ENCODE measurements at places on chromosomes 5 and 9.
A peak's percentile ranks its signal among the peaks of the same experiment; 100 is the strongest.

DNA sequence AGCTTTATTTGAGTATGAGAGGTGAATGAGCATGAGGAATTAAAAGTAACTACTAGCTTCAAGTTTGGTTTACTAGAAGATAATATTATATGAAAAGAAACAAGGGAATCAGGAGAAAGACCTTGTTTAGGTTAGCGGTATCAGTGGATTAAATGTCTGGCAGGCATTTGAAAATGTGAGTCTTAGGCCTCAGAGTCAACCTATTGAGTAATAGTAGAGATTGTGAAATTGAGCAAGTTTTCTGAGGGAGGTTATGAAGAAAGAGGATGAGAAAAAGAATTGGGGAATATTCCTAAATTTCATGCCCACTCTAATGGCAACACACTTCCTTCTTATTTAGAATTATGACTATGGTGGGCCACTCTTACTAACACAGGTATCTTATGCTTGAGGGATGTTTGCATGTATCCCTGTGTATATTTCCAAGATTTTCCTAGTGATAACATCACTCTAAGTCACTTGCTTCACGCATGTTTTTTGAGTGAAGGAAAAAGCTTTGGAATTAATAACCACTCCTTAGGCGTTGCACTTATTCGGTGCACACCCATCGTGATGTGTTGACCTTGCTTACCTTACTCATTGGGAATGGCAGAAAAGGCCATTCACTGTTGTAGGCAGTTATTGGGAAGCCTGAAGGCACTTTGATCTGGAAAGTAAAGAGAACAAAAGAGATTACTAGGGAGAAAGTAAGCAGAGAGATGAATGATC, 8.2 kb upstream of the ELL2 start:
- DNase-seq: no peak

GRCh38 chr5:154368041-154368800, 77.6 kb upstream of the SAP30L start:
- no peak for DNase-seq

DNA sequence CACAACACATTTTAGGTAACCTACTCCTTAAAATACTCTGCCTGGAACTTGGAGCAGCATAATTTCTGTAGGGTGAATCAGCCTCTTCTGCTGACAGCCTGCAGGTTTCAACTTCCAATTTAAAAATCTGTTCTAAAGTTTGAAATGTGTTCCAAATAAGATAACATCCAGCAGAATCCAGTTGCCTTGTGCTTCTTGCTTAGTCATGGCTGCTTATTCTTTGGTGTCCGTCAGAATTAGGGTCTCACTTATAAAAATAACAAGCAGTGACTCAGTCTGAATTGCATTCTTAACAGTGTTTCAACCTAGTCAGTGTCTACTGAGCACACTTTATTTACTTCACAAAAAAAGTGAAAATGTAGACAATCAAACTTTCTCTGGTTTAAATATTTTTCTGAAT, 3.7 kb downstream of the CDH6 start:
- no peak for DNase-seq

GRCh38 chr9:126611592-126612325, 2.0 kb upstream of the LMX1B start:
- DNase-seq: peak; percentile 90

DNA sequence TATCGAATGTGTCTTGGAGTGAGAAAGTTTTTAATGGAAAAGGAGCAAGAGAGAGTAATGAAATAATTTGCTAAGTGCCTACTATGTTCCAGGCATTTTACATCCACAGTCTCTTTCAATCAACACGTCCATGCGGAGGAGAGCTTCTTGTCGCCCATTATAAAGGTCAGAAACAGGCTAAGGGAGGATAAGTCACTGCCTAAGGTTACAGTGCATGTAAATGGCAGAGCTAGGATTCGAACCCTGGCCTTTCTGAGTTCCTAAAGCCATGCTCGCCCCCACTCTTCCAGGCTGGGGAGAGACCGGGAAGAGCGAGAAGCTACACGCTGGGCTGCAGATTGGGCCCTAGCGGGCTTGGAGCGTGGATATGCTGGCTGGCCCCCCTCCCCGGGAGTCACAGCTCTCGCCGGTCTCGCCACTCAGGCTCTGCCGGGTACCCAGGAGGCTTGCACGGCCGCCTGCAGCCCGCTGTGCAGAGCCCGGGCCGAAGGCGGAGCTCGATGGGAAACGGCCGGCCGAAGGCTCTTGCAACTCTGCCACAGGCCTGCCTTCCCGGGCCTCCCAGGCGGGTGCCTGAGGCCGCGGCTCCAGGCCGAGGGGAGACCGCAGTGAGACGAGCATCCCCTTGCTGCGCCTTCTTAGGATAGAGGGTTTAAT, 775 bp upstream of the LHX2 start:
- DNase-seq: no peak

- peak; percentile 89 for DNase-seq
These were observed 7.0 kb downstream of the ASS1 start for GRCh38 chr9:130451509-130452388.

- no peak for DNase-seq
These were observed 8.5 kb downstream of the GGTA1 start for GRCh38 chr9:121491111-121491510.

GRCh38 chr9:71355884-71356283, 234.5 kb upstream of the TRPM3 start:
- peak; percentile 16 for DNase-seq

- DNase-seq: no peak
These were observed 5.5 kb downstream of the GDF9 start for GRCh38 chr5:132860742-132861141.

DNA sequence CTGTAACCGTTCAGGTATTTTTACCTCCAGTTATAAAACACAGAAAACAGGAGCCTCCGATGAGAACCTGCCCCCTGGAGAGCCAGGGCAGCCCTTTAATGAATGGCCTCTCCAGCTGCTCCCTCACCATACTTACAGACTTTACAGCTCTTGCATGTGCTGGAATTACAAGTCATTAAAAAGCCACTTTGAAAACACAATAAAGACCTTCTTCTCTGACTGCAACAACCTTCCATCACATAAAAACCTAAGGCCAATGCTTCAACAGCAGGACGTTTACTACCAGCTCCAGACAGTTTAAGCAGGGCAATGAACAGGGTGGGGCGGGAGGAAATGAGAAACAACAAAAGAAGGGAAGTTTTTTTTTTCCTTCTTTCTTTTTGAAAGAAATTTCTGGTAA, 213.8 kb downstream of the MLLT3 start:
- DNase-seq: peak; percentile 12

DNA sequence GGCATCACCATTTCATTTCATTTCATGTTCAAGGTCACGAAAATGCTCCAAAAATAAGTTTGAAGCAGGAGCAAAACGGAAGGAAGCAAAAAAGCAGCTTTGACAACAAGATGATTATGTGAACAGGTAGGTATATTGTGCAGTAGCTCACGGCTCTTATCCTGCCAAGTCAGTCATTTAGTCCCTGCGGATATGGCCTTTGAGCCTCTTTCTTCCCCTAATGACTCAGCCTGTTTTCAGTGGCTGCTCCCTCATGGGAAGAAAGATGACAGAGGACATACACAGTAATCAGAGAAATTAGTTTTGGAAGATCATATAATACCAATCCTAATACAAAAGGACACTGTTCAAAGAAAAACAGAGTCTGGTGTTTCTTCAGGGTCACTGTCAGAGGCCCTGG, 155.8 kb upstream of the GRAMD2B start:
- no peak for DNase-seq

- no peak for DNase-seq
These were observed 652.3 kb downstream of the SLCO4C1 start for GRCh38 chr5:101643794-101644193.

- no peak for DNase-seq
These were observed 4.8 kb upstream of the ACOT12 start for GRCh38 chr5:81398741-81399140.

DNA sequence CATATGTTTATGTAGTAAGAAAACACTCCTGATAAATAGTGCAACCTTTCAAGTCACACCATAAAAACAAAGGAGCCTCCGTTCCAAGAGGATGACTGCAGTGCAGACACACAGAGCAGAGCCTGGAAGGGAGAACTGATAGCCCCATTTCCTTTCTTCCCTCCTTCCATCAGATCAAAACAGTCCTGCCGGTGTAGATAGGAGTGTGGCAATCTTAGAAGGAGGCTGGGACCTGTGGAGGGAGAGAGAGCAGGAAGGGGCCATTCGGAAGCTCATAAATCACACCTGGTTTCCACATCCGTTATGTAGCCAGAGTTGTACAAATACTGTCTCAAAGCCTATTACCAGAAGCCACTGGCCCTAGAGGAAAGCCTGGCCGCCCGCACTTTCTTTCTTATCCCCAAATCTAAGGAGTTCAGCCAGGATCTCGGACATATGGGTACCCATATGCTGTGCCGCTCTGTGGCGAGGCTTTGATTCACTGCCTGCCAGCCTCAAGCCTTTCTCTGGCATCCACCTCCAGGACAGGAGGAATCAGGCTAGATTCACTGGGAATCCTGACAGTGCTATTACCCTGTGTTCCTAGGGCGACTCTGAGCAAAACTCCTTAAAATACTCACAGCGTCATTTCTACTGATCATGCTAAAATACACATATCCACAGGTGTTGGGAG, 26.9 kb downstream of the DAP start:
- no peak for DNase-seq

DNA sequence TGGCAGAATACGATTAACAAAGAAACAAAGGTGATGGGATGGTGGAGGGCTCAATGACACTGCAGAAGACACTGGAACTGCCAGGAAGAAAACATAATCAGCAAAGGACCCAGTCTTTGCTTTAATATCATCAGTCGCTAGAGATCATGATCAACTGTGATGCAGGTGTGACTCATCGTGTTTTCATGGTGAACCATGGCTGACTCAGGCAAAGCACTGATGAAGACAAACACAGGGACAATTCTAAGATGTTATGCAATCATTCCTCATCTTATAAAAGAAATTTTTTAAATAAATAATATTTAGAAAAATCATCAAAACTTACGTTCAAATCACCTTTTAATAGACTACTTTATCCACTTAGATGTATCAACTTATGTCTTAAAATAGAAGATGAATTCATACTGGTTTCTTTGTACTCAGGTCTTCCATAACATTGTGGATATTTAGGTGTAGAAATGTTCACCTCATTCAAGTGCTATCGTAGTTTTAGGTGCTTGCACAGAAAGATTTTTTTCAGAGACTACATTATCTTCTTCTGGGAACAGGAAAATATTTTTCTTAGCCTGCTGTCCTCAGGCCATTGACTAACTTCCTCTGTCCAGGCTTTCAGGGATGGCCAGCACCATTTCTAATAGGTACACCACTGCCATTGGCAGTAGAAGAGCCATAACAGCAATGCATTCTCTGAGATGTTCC, 673.4 kb upstream of the MEF2C start:
- no peak for DNase-seq

DNA sequence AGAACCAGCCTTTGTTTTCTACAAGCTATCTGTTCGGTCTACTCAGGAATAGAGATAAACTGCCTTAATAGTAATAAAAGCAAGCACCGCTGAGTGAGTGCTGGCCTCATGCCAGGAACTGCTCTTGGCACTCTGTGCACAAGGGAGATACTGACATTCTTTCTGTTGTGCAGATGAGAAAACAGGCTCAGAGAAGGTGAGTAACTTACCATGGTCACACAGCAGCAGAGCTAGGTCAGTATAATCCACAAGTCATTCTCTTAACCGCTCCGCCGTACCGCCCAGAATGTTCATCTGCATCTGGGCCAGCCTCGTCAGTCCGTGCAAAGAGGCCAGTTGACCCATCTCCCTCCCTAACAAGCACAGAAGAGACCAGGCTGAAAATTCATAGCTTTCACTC, 27.4 kb downstream of the QRFP start:
- peak; percentile 73 for DNase-seq

- DNase-seq: no peak
These were observed 2039.9 kb downstream of the EFNA5 start for GRCh38 chr5:105630803-105631202.

DNA sequence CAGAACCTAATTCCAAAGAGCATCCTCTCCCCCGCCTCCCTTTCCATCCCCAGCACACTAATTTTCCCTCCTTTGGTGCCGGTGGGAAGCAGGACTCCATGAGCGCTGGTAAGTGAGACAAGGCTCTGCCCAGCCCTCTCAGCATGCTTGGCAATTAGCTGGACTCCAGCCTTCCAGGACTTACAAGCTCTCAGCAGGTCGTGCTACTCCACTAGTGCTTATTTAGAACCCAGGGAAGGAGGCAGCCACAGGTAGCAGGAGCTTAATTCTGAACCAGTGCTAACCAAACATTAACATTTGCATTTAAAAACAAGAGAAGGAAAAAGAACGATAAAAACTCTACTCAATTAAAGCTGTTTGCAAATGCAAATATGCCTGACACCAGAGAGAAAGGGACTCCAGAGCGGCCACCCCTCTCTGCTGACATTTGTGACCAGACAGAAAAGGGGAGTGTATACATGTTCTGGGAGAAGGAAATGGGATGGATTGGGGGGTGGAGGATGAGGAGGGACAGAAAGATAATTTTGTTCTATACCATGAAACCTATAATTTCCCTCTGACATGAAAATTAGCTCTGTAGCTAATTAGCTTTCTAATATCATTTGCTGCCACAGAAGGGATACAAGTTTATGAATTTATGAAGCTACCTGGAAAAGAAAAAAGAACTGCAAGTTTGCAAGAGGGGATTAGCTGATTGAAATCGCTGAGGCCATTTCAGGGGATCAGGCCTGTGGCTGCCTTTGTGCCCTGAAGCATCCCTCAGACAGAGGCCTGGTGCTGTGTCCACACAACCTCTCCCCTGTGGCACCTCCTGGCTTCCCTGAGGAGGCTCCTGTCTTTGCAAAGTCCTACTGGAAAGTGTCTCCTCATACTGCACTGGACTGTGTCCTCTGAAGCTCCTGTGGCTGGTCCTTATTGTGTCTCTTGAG, 266.3 kb downstream of the SEC61B start:
- DNase-seq: no peak

GRCh38 chr5:65651144-65651543, 26.3 kb downstream of the SHLD3 start:
- peak; percentile 5 for DNase-seq

DNA sequence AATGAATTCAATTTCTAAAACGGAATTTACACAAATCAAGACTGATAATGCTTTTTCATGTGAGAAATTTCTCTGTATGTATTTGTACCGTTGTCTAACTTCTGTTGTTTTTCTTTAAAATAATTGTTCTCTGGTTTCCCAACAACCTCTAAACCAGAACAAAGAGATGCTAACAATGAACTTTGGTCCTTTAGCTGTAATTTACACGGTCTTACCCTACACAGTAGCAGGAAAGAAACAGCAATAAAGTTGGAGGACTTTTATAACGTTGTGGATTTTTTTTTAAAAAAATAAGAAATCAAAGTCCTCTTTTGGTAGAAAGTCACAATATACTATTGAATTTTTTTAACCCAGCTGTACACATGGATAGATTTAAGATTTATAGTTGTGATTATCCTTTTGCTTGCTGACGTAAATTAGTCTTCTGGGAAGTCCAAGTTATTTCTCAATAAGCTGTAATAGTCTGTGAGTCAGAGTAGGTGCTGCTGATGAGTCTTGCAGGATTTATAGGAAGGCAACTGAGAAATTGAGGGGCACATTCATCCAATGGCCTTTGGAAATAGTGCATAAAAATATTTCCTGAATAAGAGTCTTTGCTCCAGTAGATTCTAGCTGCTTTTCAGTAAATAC, 76.8 kb upstream of the PCSK1 start:
- no peak for DNase-seq

GRCh38 chr5:34749431-34749873, 89.5 kb upstream of the TTC23L start:
- peak; percentile 26 for DNase-seq
